ENCODE measurements at places on chromosomes 5 and 9. TPM values are rescaled to one million over a fixed set of nuclear protein-coding genes. Genes with fewer than 3 reads are reported as not detected.
A peak's percentile ranks its signal among the peaks of the same experiment; 100 is the strongest.

Gene STC2
- 96.3 TPM for total RNA-seq

DNA sequence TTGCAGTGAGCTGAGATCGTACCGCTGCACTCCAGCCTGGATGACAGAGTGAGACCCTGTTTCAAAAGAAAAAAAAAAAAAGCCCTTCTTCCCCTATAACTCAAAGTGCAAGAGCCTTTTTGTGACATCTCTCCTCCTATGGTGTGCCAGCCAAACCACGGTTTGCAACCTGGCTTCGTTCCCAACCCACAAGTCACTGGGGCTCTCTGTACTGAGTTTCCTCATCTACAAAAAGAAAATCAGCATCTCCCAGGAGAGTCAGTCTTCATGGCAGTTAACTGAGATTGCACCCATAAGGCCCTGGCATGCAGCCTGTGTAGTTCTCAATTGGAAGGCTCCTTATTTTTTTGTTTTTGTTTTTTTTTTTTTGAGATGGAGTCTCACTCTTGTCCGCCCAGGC lies 14.8 kb downstream of the ODF2 start:
- DNase-seq, result no peak

DNA sequence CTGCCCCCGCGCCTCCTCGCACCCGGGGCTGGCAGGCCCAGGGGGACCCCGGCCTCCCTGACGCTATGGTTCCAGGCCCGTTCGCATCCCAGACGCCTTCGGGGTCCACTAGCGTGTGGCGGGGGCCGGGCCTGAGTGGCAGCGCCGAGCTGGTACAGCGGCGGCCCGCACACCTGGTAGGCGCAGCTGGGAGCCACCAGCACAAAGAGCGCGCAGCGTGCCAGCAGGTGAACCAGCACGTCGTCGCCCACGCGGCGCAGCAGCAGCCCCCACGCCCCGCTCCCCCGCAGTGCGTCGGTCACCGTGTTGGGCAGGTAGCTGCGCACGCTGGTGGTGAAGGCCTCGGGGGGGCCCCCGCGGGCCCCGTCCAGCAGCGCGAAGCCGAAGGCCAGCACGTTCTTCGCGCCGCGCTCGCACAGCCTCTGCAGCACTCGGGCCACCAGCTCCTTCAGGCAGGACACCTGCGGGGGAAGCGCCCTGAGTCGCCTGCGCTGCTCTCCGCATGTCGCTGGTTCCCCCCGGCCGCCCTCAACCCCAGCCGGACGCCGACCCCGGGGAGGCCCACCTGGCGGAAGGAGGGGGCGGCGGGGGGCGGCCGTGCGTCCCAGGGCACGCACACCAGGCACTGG lies 548 bp downstream of the TERT start:
- no peak for DNase-seq

GRCh38 chr9:132192728-132193127 lies 30.9 kb downstream of the NTNG2 start:
- DNase-seq, result no peak

GRCh38 chr5:124001036-124001615 lies 489.1 kb downstream of the CSNK1G3 start:
- no peak for DNase-seq

- DNase-seq, result no peak
Measured at GRCh38 chr9:3848445-3849114, 322.8 kb upstream of the RFX3 start.

- peak; percentile 6 for DNase-seq
Measured at GRCh38 chr9:33719581-33720374, 75.6 kb upstream of the PRSS3 start.

DNA sequence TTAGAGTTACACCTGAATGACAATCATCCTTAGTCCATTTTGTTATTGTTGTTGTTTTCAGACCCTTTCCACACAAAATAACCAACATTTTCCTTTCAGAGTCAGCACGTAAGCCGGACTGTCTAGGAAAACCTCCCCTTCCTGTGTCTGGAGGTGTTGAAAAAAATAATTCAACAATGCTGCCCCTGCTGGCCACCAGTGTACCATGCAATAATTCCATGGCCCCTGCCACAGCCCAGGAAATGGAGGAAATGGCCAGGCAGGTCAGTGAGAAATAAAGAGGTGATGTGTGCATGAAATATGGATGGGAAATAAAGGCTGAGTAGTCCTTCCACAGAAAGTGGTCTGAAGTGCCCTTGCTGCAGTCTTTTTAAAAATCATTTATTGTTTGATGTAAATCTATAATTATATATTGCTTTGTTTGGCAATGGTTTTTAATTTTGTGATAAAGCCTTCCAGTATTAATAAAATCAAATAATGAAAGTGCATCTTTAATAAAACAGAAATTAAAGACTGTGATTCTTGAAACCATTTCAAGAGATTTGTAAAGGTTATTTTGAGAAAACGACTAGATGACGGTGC lies 152.8 kb upstream of the PAPPA start:
- no peak for DNase-seq

Gene EGFL7
- 77.2 TPM for total RNA-seq

DNA sequence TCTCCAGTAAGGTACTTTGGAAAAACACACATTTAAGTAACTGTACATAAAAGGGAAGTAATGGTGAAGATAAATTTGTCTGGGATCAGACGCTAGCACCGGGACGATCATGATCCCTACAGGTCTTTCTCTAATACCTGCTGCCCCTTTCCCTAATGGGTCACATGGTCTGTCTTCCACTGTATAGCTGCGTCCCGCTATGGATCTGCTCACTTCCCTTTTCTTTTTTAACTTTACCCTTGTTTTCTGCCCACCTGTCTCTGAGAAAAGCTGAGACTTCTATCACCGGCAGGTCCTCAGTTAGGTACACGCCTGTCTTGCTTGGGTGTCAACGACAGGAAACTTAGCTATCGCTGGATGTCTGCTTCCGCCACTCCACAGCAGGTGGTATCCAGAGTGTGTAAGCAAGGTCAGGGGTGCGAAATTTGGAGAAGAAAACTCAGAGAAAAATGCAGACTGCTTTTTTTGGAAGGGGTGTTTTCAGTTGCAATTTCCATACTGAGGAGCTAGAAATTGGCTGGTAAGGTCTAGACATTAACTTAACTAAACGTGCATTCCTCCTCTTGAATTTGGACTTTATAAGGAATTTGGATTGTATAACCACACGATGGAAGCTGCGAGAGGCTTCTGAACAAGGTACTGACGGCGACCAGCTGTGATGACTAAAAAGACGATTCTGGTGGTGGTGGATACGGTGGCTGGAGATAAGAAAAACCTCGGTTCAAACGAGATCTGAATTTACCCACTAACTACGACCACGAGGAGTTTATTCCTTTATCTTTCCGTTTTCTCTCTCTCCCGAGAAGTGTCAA lies 1.1 kb upstream of the ICE1 start:
- no peak for DNase-seq

DNA sequence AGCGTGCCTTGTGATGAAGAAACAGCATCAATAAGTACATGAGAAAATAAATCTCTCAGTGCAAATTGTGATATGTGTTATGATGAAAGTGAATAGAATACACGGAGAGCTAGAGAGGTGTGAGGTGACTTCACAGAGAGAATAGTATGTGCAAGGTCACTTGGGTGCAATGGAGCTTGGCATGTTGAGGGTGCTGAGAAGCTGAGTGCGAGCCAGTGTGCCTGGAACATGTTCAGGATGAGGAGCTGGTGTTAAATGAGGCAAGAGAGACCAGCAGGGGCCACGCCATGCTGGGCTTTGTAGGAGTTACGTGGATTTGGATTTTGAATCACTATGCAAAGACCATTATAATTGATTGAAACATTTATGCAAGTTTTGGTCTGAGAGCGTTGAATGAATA lies 12.8 kb upstream of the RPS23 start:
- no peak for DNase-seq

DNA sequence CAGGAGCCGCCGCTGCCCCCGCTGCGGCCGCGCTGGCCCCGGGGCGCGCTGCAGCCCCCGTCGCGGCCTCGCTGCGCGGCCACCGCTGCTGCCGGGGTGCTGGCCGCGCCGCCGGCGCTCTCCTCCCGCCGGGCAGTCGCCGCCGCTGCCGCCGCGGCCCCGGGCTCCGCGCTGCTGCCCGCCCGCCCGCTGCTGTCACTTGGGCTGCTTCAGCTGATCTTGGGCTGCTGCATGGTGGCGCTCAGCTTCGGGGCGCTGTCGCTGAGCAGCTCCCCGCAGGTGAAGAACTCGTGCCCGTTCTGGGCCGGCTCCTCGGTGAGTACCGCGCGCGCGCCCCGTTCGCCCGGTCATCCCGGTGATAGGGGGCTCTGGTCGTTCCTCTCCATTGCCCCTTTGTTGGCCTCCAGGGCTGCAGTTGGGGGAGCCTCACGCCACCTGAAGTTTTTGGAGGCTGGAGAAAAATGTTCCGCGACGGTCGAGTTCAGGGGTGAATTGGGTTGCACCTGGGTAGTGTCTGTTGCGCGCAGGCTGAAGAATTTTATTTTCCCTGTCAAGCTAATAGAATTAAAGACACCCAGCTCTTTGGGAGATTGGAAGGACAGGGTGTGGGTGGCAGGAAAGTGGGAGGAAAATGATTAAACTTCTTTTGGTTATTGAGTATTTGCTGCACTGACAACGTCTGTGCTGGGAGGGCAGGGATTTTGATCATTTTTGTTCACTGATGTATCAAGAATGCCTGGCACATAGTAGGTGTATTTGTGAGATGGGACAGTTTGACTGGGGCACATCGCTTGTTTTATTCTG lies 596 bp downstream of the ENTREP1 start:
- DNase-seq, result no peak

GRCh38 chr9:101485924-101486692 lies 47.5 kb upstream of the RNF20 start:
- DNase-seq, result peak; percentile 36

DNA sequence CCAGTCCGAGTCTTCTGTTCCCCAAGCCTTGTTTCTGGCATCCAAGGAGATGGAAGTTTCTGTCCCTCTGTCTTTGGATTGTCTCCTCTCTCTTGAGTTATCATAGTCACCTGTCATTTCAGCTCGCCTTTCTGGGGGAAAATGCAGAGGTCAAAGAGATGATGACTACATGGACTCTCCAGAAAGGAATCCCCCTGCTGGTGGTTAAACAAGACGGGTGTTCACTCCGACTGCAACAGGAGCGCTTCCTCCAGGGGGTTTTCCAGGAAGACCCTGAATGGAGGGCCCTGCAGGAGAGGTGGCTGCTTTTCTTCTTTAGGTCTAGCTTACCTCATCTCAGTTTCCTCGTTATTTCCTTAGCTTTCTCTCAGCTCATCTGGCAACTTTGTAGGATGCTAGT lies 25.1 kb downstream of the ERAP2 start:
- no peak for DNase-seq

Gene SLC36A2
- not detected for total RNA-seq

Gene PCDHB8
- 0.14 TPM for total RNA-seq

Gene FBN2
- total RNA-seq, result 29.8 TPM

- DNase-seq, result no peak
Measured at GRCh38 chr9:96062031-96062430, 186.5 kb downstream of the ERCC6L2 start.

- no peak for DNase-seq
Measured at GRCh38 chr9:87381050-87381711, 116.5 kb upstream of the DAPK1 start.

Gene FOXD4L6
- 0.07 TPM for total RNA-seq

GRCh38 chr9:123058834-123059233 lies 25.4 kb downstream of the GPR21 start:
- DNase-seq, result no peak

DNA sequence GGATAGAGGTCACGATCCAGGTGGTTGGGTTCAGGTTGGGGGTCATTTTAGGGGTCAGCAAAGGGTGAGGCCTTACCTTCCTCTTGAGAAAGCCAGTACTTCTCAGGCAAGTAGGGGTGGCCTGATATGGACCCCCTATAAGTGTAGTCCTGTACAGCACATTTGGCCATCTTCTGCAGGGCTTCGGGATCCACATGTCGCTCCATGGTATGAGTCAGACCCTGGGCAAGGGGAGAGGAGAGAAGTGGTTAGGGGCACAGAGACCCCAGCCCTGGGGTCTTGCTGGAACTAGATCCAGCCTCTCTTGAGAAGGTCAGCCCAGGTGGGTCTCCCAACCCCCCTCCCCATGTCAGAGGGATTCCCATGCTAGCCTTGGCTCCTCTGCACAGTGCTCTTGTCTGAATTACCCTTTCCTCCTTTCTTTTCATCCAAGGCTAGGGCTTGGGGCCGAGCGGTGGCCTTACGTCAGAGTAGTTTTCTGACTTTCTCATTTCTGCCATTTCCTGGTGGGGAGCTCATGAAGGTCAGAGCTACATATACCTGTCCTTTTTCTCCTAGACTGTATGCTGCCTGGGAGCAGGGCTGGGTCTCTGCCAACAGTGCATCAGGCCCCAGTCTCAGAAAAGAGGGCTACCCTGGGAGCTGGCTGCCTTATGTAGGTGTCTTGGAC lies 9.0 kb upstream of the MYORG start:
- DNase-seq, result no peak

- no peak for DNase-seq
Measured at GRCh38 chr9:21883642-21884041, 81.2 kb downstream of the MTAP start.

DNA sequence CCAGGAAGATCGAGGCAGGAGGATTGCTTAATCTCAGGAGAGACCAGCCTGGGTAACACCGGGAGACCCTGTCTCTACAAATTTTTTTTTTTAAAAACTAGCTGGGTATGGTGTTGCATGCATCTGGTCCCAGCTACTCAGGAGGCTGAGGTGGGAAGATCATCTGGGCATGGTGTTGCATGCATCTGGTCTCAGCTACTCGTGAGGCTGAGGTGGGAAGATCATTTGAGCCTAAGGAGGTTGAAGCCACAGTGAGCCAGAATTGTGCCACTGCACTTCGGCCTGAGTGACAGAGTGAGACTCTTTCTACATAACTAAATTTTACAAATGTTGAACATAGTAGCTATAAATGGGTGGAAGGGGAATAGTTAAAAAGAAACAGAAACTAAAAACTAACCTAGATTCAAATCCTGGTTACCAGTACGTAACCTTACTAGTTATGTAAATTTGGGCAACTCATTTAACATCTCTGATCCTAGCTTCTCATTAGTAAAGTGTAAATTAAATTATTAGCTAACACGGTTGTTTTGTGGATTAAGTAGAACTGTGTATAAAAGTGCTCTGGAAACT lies 41.7 kb downstream of the TMEM161B start:
- DNase-seq, result no peak

GRCh38 chr9:88302579-88303324 lies 85.5 kb upstream of the SPIN1 start:
- no peak for DNase-seq

Gene ARHGEF37
- 1.6 TPM for total RNA-seq

GRCh38 chr5:37721447-37721871 lies 118.4 kb downstream of the GDNF start:
- no peak for DNase-seq

Gene BSPRY
- total RNA-seq, result 0.12 TPM

DNA sequence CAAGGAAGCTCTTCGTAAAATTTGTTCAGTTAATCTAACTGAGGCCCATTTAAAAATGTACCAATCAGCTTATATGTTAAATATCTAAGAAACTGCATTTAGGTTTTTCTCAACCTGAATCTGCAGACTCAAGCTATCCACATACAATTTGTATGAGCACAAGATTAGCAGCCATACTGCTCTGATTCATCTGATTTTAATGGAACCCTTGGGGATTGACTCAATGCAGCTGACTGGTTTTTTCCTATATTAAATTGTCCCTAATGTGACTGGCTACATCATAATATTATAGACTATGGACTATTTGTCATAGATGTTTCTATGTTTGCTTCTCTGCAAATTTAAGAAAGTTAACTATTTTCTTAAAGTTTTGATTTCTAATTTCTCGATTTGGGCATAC lies 451.0 kb upstream of the TUSC1 start:
- DNase-seq, result no peak
